NB4 (cell line): ENCODE measurements at places on chromosomes 16 and 17.

GRCh38 chr16:85421338-85422195 lies 191.6 kb upstream of the GSE1 start:
- no peak for DNase-seq

DNA sequence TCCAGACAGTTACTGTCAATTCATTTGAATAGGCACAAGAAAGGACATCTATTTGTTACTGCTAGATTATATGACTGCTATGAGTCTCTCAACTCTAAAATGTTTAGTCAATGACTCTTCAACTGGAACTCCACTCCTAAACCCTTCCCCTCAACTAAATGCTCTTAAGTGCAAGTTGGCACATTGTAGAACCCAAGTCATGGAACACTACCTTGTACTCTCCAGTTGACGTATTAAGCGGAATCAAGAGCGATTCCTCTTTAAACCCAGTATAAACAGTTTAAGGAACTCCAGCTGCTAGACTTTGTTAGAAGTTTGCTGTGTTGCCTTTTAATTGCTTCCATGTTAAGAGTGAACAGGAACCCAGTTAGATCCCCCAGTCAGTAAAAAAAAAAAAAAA lies 44.6 kb downstream of the STH start:
- no peak for DNase-seq

DNA sequence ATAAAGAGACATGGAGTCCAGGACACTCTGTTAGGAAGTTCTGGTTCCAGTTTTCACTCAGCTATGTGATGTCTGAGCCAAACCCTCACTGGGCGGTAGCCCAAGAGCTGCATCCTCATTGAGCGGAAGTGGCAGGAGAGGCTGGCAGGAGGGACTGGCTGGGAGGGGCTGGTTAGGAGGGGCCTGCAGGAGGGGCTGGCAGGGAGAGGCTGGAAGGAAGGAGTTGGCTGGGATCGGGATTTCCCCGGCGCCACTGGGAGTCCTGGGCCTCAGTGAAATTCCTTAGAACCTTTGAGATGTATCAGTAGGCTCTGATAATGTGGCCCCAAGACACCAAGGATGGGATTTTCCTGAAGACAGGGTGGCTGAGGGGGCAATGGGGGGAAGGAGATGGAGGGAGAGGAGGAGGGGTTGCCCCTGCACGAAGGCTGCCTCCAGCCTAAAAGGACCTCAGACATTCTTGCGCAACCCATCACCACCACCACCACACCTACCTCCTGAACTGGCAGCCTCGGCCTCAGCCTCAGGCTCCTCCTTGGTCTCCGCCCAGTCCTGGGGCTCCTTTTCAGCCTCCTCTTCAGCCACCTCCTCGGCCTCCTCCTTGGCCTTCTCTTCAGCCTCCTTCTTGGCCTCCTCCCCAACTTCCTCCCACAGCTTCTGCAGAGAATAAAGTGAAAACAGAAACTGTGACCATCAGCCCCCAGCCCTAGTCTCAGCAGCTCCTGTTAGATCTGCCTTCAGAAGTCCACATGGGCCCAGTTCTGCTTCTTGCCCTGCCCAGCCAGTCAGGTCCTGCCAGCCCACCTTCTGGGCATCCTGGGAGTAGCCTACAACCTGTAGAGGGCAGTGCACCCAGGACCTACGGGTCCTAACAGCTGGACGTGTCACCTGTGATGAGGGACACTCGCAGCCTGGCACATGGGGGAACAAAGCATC lies 31.7 kb downstream of the CNGB1 start:
- peak; percentile 62 for DNase-seq

GRCh38 chr16:70725024-70725911 lies 39.4 kb upstream of the MTSS2 start:
- DNase-seq, result no peak
